DMS79 (cell line): ENCODE measurements at places on chromosomes 2 and 18.
A peak's percentile ranks its signal among the peaks of the same experiment; 100 is the strongest.

DNA sequence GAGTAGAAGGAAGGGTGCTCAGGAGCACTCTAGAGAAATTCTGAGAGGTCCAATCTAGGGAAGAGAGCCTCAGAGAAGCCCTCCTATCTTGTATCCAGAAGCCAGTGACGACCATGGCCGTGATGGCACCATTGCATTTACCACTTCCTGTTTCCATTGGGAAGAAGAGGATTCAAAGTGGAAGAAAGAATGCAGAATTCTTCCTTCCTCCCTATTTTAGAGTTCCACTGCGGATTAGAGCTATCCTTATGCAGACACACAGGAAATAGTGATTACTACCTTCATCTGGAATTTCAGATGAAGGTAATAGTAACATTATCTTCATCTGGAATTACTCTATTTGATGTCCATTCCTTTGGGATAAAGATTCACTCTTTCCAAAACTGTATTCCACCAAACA is 45.6 kb upstream of the PCBP1 start:
- no peak for DNase-seq

- DNase-seq = peak; percentile 42
Measured at GRCh38 chr18:48613589-48614404, 75.0 kb downstream of the CTIF start.

- DNase-seq = no peak
Measured at GRCh38 chr18:37787452-37787851, 221.9 kb upstream of the CELF4 start.

DNA sequence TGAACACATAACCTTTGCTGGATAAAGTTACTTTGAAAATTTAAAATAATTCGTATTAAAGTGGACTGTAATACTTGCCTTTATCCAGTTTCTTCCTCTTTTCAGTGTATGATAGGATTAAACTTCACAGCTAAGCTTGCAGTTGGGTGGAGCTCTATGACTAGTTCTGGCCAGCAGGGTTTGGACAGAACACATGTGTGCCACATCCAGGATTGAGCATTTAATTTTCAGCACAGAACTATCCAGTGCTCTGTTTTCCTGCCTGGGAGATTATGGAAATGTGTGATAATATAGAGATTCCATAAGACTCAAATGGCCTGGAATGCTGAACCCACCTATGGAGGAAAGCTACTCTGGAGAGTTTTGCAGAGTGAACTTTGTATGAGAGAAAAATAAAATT is 200.2 kb downstream of the OSR1 start:
- DNase-seq = no peak

- DNase-seq = no peak
Measured at GRCh38 chr18:50850307-50851065, 28.4 kb upstream of the ME2 start.

DNA sequence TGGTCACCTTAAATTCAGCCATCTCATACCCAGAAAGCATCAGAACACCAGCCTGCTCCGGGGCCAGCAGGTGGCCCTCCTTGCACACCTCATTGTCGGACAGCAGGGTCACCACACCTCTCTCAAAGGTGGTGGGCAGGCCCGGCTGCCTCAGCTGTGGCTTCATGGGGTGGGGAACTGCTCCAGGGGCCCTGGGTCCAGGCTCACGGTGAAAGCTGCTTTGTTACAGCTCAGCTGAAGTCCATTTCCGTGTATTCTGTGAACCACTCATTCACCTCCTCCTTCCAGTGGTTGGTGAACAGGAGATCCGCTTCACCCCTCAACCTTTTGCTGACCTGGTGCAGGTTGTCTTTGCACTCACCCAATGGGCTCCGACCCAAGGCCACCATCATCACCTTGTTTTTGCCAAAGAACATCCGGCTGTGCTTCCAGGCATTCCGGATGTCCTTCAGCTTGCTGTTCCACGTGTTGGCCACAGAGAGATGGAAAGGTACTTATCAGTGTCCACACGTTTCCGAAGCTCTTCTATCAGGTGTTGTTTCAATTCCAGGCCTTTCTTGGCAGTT is 78.6 kb upstream of the LDLRAD4 start:
- DNase-seq = no peak

DNA sequence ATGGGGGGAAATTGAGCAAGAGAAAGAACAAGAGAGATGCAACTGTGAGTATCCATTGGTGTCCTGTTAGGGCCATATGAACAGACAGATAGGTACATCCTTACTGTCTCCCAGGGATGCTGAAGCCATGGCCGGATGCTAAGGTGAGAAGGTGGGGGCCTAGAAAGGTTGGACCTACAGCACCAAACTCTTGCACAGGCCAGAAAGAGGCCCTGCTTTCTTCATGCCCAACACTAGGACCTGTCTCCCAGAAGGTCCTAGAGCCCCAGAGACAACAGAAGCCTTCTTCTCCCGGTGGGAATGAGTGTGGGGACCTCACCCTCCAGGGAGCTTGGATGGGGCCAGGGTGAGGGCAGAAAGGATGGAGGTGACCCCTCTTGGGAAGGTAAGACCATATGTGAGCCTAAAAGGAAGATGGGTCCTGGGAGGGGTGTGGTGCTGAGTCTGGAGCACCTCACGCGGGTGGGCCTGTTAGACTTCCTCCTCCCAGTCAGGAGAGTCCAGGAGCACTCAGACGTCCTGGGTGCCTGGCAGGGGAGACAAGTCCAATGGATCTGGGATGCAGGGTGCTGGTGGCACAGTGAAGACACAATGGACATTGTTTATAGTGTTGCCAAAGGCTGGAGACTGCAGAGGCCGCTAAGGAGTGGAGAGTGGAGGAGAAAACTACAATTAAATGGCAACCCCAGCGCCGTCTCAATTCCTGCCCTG is 265.3 kb downstream of the CYP26B1 start:
- no peak for DNase-seq

DNA sequence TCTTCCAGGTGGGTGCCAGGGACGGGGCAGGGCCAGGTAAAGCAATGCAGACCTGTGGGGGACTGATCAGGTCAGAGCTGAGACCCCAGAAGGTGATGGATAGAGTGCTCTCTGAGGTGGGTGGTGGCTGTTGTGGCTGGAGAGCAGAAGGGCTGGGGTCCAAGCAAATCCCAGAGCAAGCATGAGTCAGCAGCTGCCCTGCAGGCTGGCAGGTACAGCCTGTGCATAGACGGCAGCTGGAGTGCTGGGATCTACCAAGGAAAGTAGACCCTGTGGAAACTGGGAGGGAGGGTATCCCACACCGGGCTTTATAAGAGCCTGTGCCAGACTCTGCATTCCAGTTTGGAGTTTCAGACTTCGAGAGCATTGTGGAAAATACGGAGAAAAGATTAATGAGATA is 663 bp downstream of the TRIM54 start:
- no peak for DNase-seq

GRCh38 chr18:9961041-9961440 is 47.2 kb downstream of the VAPA start:
- DNase-seq = no peak

GRCh38 chr2:125224830-125225229 is 1199.7 kb downstream of the CNTNAP5 start:
- no peak for DNase-seq

- DNase-seq = no peak
Measured at GRCh38 chr2:101759162-101759561, 61.7 kb downstream of the MAP4K4 start.

GRCh38 chr2:233848276-233848675 is 6.1 kb downstream of the HJURP start:
- DNase-seq = no peak

DNA sequence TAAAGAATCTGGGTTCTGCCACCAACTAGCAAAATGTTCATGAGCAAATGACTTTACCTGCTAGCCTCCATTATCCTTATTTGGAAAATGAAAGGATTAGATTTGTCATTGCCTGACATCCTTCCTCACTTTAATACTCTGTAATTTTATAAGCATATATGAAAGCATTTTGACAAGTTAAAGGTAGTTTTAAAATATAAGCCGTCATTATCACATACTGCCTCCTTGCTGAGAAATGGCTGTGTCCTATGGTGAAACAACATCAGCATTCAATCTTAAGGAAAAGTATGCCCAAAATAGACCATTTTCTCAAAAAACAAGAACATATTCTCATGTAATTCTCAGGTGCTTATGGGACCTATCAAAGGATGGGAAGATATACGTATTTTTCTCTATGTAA is 461.2 kb downstream of the SUCLG1 start:
- no peak for DNase-seq

- no peak for DNase-seq
Measured at GRCh38 chr2:226213717-226214116, 585.9 kb downstream of the IRS1 start.

- DNase-seq = no peak
Measured at GRCh38 chr2:59233448-59233847, 992.3 kb upstream of the FANCL start.

- DNase-seq = no peak
Measured at GRCh38 chr2:3754280-3754679, 50.9 kb downstream of the DCDC2C start.

- DNase-seq = no peak
Measured at GRCh38 chr2:64537991-64538390, 13.9 kb downstream of the AFTPH start.

- DNase-seq = no peak
Measured at GRCh38 chr2:226514895-226515294, 284.7 kb downstream of the IRS1 start.

- no peak for DNase-seq
Measured at GRCh38 chr18:32048507-32049091, 30.0 kb downstream of the RNF125 start.
